ENCODE measurements at places on chromosomes 12 and 14. TPM values are rescaled to one million over a fixed set of nuclear protein-coding genes. Genes with fewer than 3 reads are reported as not detected.
A peak's percentile ranks its signal among the peaks of the same experiment; 100 is the strongest.

GRCh38 chr12:116784238-116784612 lies 46.1 kb downstream of the RNFT2 start:
- no peak for DNase-seq

DNA sequence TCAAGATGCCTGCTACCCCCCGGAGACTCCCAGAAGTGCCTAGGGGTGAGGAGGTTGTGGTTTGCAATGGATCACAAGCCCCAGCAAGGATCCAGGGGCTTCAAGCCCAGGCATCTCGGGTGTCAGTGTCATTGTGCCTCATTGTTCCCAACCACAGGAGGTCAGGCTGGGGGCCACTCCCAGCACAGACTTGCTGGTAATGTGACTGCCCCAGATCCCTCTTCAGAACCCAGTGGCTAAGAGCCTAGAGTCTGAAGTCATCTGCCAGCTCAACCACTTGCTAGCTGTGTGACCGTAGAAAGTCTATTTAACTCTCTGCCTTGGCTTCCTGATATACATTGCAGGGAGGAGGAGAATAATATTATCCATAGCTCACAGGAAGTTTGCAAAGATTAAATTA lies 7.7 kb upstream of the ASB2 start:
- no peak for DNase-seq

- no peak for DNase-seq
Measured at GRCh38 chr14:71121001-71121400, 213.7 kb downstream of the PCNX1 start.

DNA sequence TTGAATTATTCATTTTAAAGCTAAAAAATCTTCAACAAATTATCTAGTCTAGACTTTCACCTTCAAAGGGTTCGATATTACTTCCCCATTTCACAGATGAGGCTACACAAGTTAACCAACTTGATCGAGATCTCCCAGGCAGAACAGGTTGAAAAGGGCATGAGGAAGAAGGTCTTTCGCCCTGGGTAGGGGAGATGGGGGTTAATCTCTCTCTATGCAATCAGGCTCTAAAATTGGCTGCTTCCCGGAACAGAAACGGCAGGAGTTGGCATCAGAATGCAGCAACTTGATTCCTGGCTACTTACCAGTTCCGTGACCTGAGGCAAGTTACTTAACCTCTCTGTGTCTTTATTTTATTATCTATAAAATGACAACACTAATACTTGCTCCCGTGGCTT lies 2.4 kb upstream of the CISTR start:
- DNase-seq: no peak

GRCh38 chr12:72105849-72106248 lies 166.3 kb upstream of the TRHDE start:
- no peak for DNase-seq

- no peak for DNase-seq
Measured at GRCh38 chr14:45112896-45113781, 21.1 kb downstream of the FKBP3 start.

- no peak for DNase-seq
Measured at GRCh38 chr14:105387530-105387922, 10.8 kb upstream of the TEX22 start.

GRCh38 chr14:95346820-95347219 lies 27.1 kb upstream of the CLMN start:
- peak; percentile 55 for DNase-seq

DNA sequence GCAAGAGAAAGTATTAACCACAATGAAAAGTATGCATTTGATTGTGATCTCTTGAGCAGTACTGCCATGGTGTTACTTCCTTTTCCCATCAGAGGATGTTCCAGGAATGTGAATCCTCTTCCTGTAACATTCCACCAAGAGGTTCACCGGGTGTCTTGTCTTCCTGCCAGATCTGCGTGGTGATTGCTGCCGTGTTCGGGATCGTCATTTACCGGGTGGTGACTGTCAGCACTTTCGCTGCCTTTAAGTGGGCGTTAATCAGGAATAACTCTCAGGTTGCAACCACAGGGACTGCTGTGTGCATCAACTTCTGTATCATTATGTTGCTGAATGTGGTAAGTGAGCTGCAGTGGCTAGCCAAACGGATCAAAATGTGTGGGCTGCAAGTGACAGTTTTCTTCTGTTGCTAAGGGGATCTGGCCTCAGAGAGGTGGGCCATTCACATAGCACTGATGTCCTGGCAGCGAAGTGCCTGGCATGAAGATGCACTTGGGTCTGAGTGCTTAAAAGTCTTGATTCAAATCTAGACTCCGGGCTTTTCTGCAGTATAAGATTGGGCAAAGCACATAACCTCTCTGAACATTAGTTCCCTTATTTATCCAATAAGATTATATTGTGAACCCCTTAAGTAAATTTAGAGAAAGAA lies 123.4 kb downstream of the SLC5A8 start:
- no peak for DNase-seq

GRCh38 chr12:11763760-11764520 lies 114.5 kb downstream of the ETV6 start:
- DNase-seq: no peak

DNA sequence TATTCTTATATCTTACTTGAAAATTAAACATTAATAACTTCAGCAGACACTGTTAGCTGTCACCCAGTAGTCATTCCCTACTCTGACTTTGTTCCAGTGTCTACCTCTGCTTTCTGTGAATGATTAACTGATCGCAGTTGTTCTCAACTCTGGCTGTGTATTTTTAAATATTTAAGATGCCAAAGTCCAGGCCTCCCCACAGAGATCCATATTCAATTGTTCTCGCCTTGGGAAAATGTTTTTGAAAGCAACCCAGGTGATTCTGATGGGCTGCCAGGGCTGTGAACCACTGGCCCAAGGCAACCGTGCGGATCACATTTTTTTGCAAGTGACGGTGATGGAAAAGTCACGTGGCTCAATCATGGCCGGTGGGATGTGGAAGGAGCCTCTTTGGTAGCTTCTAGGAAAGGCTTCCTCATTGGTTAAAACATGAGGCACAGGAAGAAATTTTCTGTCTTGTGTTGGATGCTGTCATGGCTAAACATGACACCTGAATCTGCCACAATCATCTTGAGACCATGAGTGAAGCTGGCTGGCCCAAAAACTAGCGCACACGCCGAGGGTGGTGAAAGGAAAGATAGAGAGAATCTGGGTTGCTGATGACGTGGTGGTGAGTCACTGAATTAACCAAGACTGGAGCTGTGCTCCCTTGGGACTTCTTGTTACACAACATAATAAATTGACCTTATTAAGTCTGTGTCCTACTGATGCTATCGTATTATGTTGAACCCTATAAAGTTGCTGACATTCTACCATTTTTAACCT lies 37.2 kb downstream of the RDH12 start:
- no peak for DNase-seq

GRCh38 chr12:57381693-57382220 lies 49.1 kb downstream of the R3HDM2 start:
- no peak for DNase-seq

- no peak for DNase-seq
Measured at GRCh38 chr12:124734224-124734788, 129.4 kb downstream of the SCARB1 start.

DNA sequence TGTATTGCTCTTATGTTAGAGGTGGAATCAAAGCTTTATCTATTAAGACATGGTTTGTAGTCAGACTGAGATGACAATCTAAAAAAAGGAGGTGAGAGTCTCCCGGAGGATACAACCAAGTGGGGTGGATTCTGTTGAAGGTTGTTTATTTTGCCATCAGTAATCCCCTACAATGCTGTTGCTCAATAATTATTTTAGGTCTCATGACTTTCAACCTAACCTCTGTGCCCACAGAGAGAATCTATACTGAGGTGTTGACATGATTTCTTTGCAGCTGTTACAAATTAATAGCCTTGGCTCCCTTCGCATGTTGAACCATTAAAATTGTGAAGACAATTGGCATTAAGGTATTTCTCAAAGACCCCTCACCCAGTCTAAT lies 28.7 kb upstream of the FOS start:
- no peak for DNase-seq

GRCh38 chr12:24721191-24721590 lies 227.7 kb downstream of the BCAT1 start:
- DNase-seq: no peak

GRCh38 chr14:53564870-53565269 lies 391.8 kb downstream of the BMP4 start:
- no peak for DNase-seq

DNA sequence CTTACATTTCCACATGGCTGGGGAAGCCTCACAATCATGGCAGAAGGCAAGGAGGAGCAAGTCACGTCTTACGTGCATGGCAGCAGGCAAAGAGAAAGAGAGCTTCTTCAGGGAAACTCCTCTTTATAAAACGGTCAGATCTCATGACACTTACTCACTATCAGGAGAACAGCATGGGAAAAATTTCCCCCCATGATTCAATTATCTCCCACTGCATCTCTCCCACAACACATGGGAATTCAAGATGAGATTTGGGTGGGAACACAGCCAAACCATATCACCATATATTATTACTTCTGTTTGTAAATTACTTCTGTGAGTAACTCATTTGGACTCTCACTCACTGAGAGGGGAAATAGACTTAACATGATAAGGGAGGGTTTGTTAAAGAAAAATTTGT lies 1496.8 kb upstream of the TMEM132C start:
- no peak for DNase-seq

- DNase-seq: no peak
Measured at GRCh38 chr14:41608681-41609390, 2.2 kb downstream of the LRFN5 start.

DNA sequence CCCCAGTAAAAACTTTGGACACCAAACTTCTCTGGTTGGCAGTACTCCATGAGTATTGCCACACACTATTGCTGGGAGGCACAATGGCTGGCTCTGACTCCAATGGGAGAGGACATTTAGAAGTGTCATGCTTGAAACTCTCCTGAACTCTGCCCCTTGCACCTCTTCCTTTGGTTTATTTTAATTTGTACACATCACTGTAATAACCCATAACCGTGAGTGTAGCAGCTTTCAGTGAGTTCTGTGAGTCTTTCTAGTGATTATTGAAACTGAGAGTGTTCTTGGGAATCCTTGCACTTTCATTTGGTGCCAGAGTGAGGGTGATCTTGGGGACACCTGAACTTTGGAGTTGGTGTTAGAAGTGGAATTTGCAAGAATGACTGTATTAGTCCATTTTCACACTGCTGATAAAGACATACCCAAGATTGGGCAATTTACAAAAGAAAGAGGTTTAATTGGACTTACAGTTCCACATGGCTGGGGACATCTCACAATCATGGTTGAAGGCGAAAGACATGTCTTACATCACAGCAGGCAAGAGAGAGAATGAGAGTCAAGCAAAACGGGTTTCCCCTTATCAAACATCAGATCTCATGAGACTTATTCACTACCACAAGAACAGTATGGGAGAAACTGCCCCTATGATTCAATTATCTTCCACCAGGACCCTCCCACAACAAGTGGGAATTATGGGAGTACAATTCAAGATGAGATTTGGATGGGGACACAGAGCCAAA lies 41.3 kb upstream of the CEP83 start:
- DNase-seq: no peak

The CGRRF1 gene
- total RNA-seq: 17.0 TPM

The MYF5 gene
- not detected for total RNA-seq

The TMPRSS12 gene
- not detected for total RNA-seq

The CDCA3 gene
- 0.65 TPM for total RNA-seq
